ENCODE measurements at places on chromosomes 1 and 21.

GRCh38 chr1:43947874-43948437, 1.2 kb downstream of the IPO13 start:
- no peak for DNase-seq

DNA sequence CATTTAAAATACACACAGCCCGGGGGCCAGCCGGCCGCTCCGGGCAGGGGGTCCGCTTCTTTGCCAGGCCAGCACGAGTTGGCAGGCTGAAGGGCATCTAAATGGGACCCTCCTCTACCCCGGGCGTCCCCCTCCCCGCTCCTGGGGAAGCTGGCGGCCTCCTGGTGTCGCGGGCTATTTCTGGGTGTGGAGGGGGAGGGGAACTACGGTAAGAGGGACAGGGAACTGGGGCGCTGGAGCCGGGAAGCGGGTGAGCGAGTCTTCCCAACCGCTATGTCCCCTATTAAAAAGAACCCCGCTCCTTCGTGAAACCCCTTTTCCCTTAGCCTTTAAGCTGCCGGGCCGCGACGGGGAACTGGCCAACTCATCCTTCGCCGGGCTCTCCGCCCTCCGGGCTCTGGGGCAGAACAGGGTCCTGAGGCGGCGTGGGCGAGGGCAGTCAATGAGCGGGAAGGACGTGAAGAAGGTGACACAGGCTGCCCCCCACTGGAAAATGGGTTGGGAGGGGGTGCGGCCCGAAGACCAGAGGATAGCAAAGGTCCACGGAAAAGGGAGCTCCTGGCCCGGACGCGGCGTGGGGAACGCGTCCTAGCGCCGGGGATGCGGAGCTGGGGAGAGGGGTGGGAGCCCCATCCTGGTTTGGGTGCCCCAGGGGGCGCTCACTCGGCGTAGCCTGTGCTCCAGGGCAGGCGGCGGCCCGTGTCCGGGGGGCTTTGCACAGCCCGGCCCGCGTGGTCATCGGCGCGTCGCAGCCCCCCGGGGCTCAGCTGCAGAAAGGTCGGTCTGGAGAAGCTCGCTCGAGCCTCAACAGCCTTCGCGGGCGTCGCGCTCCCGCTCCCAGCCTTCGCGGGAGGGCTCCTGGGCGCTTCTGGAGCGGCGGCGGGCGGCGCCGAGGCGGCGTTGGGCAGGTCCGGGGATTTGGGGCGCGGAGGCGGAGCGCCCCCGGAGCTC, 544 bp downstream of the PPM1J start:
- peak; percentile 55 for DNase-seq

- DNase-seq = no peak
These were observed 22.1 kb downstream of the WDR4 start for GRCh38 chr21:42857216-42857615.

GRCh38 chr1:25055324-25055780, 125.3 kb upstream of the RUNX3 start:
- DNase-seq = no peak

DNA sequence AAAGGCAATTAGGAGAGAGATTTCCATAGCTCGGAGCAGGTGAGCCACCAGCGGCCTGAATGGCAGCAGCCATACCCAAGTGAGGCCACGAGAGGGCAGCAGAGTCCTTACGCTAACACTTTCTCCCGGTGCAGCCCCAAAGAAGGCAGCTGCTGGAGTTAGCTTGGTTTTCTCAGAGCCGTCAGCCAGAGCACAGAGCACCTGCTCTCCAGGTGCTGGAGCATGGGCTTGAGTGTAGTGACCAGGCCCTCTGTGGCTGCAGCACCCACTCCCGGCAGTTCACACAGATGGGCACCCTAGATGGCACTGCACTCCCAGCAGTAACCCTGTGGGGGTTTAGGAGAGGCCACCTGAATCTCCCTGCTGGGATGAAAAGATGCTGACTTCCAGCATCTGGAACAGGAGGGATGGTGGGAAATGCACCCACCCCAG, 45.8 kb downstream of the TMCC2 start:
- peak; percentile 78 for DNase-seq

DNA sequence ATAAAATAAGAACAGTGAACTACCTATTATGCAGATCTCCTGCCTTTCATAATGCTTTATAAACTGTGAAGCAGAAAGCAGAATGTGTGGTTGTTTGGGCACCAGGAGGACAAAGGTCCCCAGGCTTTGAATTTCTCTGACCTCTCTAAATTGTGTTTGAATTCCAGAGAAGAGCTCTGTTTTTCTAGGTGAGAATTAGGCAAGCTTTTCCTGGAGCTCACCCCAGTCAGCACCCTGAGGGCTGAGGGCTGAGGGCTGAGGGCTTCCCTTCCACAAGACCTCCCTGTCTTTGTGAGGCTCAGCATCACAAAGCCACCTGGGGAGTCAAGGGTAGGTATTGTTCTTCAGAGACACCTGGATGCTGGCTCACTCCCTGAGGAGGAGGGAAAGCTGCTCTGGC, 45.5 kb upstream of the LRIG2 start:
- no peak for DNase-seq

DNA sequence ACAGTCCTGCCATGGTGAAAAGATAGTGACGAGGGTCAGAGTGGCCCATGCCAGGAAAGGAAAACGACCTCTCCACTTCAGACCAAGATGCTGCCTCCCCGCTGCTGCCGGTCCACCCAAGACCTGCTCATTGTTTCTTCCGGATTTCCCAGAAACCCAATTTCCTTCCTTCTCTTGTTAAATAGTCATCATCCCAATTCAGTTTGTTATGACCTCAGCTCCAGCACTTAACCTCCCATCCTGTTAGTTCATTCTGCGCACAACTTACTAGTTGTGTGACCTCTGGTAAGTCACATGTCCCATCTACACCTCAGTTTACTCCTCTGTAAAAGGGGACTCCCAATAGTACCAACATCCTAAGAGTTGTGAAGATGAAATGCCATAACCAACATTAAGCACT, 29.9 kb upstream of the PPP1R15B start:
- DNase-seq = no peak

DNA sequence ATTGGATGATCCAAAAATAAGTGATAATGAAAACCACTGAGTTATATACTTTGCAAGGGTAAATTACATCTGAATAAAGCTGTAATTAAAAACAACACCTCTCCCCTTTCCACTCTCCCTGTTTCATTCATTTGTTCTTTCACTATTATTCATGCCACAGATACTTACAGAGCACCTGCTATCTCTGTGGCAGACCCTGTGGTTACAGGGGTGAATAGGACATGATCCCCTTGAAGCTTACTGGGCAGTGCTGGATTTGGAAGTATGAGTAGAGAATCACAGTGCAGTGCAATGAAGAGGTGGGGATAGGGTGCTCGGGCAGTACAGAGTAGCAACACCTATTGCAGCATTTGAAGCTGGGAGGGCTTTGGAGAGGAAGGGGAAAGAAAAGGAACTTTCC, 21.7 kb downstream of the ARV1 start:
- DNase-seq = no peak

DNA sequence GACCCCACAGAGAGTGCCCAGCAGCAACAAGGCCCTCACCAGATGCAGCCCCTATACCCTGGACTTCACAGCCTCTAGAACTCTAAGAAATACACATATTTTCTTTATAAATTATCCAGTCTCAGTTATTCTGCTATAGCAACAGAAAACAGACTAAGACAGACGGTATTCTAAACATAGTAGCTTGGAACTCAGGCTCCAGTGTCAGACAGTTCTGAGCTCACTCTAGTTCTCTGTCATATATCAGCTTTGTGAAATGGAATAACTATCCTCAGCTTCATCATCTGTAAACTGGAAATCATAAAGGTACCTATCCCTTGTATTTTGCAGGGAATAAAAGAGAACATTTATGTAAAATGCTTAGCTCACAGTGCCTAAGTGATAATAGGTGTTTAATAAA, 127.4 kb downstream of the GLUL start:
- DNase-seq = no peak

Measured in left hindlimb (tissue), 1 donor.